ENCODE measurements at places on chromosomes 6 and 20. TPM values are rescaled to one million over a fixed set of nuclear protein-coding genes. Genes with fewer than 3 reads are reported as not detected.

The TSPO2 gene
- not detected for total RNA-seq

The DNMT3B gene
- total RNA-seq = 0.65 TPM

The ZNF311 gene
- total RNA-seq = 0.97 TPM

The EYS gene
- not detected for total RNA-seq

The PAK5 gene
- total RNA-seq = not detected

The CYB5R4 gene
- total RNA-seq = 10.7 TPM

The SLC26A8 gene
- not detected for total RNA-seq

The AGPAT4 gene
- total RNA-seq = 2.3 TPM

The MAN1A1 gene
- total RNA-seq = 32.7 TPM

The LSM14B gene
- 27.3 TPM for total RNA-seq

The PCSK2 gene
- not detected for total RNA-seq

The RBPJL gene
- total RNA-seq = not detected

The ABHD16B gene
- total RNA-seq = not detected

The CLIC5 gene
- not detected for total RNA-seq
